ENCODE measurements at places on chromosomes 5 and 9.

DNA sequence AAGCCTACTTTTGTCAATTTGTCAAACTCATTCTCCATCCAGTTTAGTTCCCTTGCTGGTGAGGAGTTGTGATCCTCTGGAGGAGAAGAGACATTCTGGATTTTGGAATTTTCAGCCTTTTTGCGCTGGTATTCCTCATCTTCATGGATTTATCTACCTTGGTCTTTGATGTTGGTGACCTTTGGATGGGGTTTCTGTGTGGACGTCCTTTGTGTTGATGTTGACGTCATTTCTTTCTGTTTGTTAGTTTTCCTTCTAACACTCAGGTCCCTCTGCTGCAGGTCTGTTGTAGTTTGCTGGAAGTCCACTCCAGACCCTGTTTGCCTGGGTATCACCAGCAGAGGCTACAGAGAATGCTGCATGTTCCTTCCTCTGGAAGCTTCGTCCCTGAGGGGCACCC lies 71.2 kb downstream of the P4HA2 start:
- no peak for DNase-seq

DNA sequence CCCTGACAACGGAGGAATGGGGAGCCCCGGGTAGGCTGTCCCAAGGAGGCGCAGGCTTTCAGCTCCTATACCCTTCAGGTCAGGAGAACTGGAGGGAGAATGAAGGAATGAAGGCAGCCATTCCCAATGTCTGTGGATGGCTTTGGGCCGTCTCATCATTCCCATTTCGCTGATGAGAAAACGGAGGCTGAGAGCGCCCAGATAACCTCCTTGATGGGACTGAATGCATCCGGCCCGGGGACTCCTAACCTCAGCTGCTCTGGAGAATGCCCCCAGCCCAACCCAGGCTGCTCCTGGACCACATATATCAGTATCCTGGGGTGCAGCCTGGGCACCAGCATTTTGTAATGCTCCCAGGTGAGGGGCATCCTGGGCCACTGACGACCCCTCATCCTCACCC lies 52.6 kb upstream of the RNU6ATAC start:
- DNase-seq, result no peak

- no peak for DNase-seq
Observed at GRCh38 chr5:16540421-16540820, 74.8 kb upstream of the ZNF622 start.

- DNase-seq, result no peak
Observed at GRCh38 chr5:107331882-107332281, 338.9 kb downstream of the EFNA5 start.

GRCh38 chr5:44828719-44829118 lies 20.0 kb downstream of the MRPS30 start:
- DNase-seq, result no peak

- DNase-seq, result peak; percentile 15
Observed at GRCh38 chr5:128290152-128290858, 206.7 kb downstream of the SLC12A2 start.

DNA sequence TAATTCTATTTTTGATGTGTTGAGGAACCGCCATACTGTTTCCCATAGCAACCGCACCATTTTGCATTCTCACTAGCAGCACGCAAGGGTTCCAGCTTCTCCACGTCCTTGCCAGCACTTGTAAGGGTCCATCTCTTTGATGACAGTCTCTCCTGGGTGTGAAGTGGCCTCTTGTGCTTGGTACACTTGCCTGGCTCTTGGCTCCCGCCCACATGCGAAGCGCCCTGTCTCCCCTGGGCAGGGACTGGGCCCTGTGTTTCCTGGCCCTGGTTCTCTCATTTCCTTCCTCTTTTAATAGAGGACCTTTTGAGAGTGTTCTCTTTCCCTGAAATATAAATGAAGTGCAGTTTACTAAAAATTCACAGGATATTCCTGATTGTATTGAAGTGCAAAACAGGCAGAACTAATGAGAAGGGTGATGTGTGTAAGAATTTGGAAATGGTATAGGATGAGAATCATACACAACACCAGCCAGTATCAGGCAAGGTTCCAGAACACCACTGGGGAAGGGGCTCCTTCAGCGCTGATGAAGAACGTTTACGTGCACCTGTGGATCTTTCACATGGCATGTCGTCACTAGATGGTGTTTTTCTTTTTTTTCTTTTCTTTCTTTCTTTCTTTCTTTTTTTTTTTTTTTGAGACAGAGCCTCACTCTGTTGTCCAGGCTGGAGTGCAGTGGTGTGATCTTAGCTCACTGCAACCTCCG lies 73.0 kb downstream of the EHMT1 start:
- no peak for DNase-seq

DNA sequence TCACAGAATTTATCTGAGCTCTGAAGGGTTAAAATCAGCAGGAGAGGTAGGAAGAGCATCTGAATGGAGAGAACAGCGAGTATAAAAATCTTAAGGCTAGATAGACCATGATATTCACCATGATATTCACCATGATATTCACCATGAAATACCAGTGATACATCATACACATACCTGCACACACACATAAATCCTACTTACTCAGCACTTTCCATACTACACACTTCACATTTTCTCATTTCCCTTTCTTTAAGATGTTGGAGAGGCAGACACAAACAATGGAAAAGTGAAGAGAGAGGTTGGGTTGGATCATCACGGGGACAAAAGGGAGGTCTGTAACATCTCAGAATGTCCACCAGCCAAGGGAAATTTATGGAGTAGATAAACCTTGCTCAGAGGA lies 66.4 kb upstream of the ATP10B start:
- no peak for DNase-seq

GRCh38 chr9:22389271-22389670 lies 57.4 kb upstream of the DMRTA1 start:
- DNase-seq, result no peak

DNA sequence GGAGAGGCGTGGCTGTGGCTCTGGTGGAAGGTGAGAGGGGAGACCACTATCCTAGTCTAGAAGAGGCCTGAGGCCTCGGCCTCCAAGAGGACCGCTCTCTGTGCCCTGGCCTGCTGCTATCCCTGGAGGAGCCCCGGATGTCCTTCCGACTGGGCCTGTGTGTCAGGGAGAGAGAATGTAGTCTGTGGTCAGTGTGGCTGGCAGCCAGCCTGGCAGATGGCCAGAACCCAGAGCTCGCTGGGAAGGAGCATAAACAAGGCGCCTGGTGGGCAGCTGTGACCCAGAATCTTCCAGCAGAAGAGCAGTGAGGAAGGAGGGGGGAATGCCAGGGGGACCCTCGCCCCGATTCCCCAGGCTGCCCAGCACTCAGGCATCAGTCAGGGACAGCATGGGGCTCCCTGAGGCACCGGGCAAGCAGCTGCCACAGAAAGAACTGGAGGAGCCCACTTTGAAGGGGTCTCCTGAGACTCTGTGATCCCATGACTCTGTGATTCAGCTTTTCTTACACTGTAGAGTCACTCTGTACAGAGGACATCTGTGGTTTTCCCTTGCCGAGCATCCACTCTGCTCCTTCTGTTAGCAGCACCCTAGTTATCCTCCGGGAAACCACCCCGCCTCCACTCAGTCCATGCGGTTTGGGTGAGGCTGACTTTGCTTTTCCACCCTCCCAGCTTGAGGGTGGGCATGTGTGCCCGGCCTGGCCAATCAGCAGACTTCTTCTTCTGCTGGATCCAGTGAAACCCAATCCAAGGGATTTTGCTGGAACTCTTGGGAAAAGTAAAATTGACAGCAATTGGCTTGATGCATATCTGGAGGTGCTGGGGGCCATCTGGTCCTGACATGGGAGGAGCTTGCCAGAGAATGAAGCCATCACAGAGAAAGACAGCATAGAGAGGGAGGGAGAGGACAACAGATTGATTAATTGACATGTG lies 46.2 kb upstream of the PWWP2A start:
- DNase-seq, result peak; percentile 65
